Gastrocnemius medialis (tissue), 4 donors: ENCODE measurements at places on chromosomes 4 and X. TPM values are rescaled to one million over a fixed set of nuclear protein-coding genes. Genes with fewer than 3 reads are reported as not detected.

The DIAPH2 gene
- total RNA-seq: 26.3 TPM

DNA sequence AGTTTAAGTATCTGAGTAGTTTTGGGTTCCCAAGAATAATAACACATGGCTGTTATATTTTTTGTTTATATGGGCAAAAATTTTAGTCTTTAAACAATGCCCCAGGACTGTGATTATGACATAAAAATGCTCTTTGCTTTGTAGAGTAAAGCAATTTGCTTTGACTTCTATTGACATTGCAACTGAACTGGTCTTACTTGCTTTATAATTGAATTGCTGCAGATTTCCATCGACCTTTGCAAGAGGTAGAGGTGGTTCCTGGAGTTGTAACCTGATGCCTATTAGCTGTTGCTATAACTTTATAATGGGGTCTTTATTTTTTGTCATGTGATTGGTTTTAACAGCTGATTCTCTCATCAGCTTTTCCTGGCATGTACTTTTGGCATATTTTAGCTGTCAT is 302.9 kb downstream of the ARHGAP10 start:
- no peaks in the 10 kb centered on the region for H3K27me3 ChIP-seq
- no peaks in the 10 kb centered on the region for H3K36me3 ChIP-seq
- H3K4me1 ChIP-seq: peaks cover 27% of the 10 kb centered on the region

GRCh38 chr4:112592717-112593116 is 44.0 kb downstream of the ZGRF1 start:
- H3K4me1 ChIP-seq: no peaks in the 10 kb centered on the region
- no peak overlapping the region for H3K4me3 ChIP-seq
- H3K27ac ChIP-seq: no peak overlapping the region

The GAGE12H gene
- not detected for total RNA-seq

- no peaks in the 10 kb centered on the region for H3K36me3 ChIP-seq
- peak overlapping the region; percentile 3 for H3K4me3 ChIP-seq
- no peak for DNase-seq
- H3K27ac ChIP-seq: peak overlapping the region; percentile 80
These were observed 18.9 kb downstream of the ADD1 start for GRCh38 chr4:2862528-2862927.

GRCh38 chr4:43718369-43718768 is 730.2 kb downstream of the KCTD8 start:
- H3K27ac ChIP-seq: no peak overlapping the region
- no peaks in the 10 kb centered on the region for H3K36me3 ChIP-seq
- H3K27me3 ChIP-seq: no peaks in the 10 kb centered on the region
- H3K4me3 ChIP-seq: no peak overlapping the region
- DNase-seq: no peak
- H3K4me1 ChIP-seq: no peaks in the 10 kb centered on the region

DNA sequence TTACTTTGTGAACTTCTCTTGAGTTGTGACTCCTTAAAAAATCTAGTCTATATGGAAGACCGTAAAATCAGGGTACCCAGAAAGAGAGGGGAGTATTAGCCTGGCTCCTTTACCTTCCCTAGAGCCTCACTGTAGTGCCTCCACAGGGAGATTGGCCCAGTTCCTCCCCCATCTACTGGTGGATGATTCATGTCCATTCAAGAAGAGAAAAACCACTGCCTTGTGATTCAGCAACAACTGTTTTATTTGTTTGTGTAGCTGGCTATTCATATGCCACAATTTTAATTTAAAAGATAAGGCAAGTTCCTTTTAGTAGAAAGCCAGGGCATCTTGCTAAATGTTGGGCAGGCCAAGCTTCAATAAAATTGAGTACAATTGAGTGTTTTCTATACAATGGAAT is 221.8 kb upstream of the KCNIP4 start:
- H3K4me3 ChIP-seq: no peak overlapping the region
- H3K27ac ChIP-seq: no peak overlapping the region
- no peaks in the 10 kb centered on the region for H3K36me3 ChIP-seq
- DNase-seq: no peak
- no peaks in the 10 kb centered on the region for H3K4me1 ChIP-seq

The EPGN gene
- not detected for total RNA-seq

- no peak for DNase-seq
- H3K4me3 ChIP-seq: no peak overlapping the region
- H3K27me3 ChIP-seq: no peaks in the 10 kb centered on the region
- H3K36me3 ChIP-seq: no peaks in the 10 kb centered on the region
These were observed 25.4 kb upstream of the TNIP3 start for GRCh38 chr4:121189326-121190215.
